ENCODE measurements at places on chromosomes 6 and 20.

- DNase-seq: no peak
These were observed 5.6 kb downstream of the ZMYND8 start for GRCh38 chr20:47350691-47351545.

DNA sequence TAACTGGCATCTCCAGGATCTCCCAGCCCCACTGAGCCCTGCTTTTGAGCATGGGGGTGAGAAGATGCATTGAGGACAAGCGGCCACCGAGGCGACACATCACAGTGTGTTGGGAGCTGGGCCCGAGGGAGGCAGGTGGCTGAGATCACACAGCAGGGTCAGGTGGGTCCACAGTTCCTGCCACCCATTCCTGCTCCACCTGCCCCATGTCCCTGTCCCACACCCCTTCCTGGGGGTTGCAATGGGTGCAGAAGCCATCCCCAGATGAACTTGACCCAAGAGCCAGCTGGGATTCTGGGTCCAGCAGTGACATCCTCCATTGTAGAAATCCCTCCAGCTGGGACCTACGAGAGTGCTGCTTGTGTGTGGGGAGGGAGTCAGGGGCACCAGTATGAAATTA lies 1.0 kb downstream of the TGM2 start:
- no peak for DNase-seq

- DNase-seq: no peak
These were observed 105.3 kb upstream of the TAB2 start for GRCh38 chr6:149212206-149212605.

GRCh38 chr6:160735523-160735922 lies 33.5 kb downstream of the PLG start:
- DNase-seq: no peak

- DNase-seq: no peak
These were observed 169.3 kb upstream of the CDH4 start for GRCh38 chr20:61082720-61083119.
